Ovary (tissue), 10 donors: ENCODE measurements at places on chromosomes 13 and 19.
A peak's percentile ranks its signal among the peaks of the same experiment; 100 is the strongest.

- DNase-seq = no peak
Measured at GRCh38 chr13:48686636-48687210, 33.0 kb downstream of the CYSLTR2 start.

DNA sequence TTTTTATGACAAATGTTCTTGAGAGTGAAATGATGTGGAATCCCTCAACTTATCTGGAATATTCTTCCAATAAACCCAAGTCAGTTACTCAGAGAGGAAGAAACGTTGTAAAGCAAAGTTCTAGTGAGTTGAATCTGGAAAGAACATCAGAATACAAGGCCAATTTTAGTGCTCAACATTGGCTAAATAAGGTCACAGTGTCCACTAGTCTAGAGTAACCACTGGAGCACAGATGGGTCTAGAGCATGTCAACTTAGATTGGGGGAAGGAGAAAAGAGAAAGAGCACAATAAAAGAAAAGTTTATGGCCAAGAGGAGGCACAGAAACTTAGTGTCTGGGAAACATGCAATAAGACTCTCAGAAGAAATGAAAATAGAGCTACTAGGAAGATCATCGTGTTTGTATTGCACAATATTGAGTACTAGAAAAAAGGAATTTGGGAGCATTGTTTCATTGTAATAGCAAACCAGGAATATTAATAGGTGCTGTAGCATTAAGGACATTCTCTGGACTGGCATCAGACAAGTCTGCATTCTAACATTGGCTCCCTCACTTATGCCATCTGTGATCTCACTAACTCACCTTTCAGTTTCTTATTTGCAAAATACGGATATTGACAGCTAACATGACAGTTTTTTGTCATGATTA lies 1318.5 kb downstream of the PCDH9 start:
- no peak for DNase-seq

GRCh38 chr13:97879646-97880310 lies 73.7 kb upstream of the IPO5 start:
- DNase-seq = no peak

DNA sequence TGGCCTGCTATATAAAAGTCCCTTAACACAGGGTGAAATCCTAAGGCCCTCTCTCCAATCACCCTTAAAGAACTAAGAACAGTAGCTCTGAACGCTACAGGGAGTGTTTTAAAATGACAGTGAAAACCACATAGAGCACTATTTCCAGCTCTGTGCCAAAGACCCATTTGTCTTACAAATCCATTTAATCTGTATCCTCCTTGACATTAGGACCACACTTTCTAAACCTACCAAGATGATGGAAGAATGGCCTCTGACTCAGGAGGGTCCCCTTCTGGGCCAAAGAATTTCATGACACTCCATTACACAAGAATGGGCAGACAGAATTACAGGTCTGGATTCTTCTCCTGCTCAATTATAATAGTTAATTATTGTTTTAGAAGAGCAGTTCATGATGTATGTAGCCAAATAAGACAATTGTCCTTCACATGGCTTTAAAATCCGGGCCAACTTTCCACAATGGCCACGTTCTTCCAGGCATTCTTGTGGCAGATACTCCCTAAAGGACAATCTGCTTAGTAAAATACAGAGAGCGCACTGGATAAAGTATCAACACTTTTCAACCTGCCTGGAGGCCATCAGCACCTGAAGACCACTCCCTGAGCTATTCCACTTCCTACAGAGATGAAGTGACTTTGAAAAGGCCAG lies 61.0 kb downstream of the STK24 start:
- no peak for DNase-seq

DNA sequence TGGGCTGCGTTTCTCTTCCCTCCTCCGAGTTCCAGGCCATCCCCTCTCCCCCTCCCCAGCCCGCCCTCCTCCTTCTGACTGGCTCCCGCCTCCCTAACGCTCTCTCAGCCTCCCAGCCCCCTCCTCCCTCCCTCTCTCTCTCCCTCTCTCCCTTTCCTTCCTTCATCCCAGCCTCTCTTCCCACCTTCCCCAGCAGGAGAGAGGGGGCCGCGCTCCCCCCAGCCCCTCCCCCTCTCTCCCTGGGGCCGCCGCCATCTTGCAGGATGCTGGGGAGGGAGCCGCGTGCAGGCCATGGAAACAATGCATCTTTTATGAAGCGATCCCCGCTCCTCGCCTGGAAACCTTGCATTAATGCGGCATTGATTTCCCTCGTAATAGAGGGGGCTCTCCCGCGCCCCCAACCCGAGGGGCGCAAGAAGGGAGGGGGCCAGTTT lies 42.6 kb upstream of the ADGRL1 start:
- DNase-seq = peak; percentile 62

- no peak for DNase-seq
Measured at GRCh38 chr13:23574421-23575145, 4.4 kb downstream of the TNFRSF19 start.

GRCh38 chr13:113584870-113585671 lies 518 bp downstream of the TFDP1 start:
- no peak for DNase-seq

DNA sequence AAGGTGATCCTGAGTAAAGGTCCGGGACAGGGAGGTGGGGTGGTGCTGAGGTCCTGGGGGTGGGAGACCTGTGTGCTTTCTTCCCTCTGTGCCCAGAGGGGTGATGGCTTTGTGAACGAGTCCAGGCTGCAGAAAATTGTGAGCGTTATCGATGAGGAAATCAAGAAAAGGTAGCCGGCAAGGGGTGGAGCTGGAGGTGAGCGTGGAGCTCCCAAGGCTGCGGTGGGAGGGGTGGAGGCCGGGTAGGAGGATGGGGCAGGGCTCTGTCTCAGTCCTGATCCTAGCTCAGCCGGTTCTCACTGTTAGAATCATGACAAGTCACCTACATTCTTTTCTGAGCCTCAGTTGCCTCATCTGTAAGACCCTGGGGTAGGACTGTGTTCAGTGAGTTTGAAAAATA lies 4.0 kb downstream of the SELENOV start:
- DNase-seq = no peak

DNA sequence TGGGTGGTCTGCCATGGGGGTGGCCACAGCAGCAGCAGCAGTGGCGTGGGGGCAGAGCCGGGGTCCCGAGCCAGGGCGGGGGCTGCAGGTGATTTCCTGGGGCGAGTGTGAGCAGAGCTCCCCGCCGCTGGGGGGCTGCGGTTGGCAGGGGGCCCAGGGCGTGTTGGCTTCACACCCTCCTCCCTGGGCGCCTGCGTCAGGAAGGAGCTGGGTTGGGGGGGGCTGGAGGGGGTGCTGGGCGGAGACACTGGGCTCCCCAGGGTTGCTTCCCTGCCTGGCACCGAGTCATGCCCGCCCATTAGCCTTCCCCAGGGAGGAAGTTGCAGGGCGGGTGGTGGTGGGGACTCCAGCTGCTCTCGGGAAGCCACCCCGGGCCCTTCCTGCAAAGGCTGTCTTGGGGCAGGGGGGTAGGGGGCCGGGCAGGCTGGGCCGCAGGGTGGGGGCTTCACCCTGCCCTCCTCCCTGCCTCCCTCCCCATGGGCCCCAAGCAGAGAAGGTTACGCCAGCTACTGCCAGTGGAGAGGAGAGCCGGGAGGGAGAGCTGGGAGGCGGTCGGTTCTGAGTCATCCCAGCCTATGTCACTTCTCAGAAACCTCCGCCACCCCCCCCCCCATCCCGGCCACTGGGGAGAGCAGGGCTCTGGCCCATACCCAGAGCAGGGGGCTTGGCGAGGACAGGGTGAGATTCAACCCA lies 4.6 kb downstream of the MIDN start:
- DNase-seq = peak; percentile 93

- DNase-seq = no peak
Measured at GRCh38 chr19:36058481-36059179, 3.9 kb downstream of the WDR62 start.

DNA sequence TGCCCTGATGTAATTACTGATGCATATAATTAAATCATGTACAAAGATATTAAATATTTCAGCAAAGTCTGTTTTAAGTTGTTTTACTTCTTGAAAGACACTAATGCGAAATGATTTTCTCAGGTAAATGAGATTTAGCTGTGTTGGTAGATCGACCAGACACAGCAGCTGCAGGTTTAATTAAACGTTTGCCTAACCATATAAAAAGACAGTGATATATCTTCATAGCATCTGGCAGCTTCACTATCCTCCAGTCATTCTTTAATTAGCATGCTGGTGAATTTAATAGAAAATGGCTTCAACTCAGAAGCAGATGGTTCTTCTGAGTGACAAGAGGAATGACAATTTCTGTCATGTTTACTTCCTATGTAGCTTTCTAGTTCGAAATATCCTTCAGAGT lies 69.3 kb downstream of the NHLRC3 start:
- no peak for DNase-seq

GRCh38 chr19:54696117-54696548 lies 28.1 kb upstream of the KIR3DL3 start:
- DNase-seq = no peak

GRCh38 chr13:32838945-32839344 lies 177.3 kb upstream of the KL start:
- DNase-seq = no peak

DNA sequence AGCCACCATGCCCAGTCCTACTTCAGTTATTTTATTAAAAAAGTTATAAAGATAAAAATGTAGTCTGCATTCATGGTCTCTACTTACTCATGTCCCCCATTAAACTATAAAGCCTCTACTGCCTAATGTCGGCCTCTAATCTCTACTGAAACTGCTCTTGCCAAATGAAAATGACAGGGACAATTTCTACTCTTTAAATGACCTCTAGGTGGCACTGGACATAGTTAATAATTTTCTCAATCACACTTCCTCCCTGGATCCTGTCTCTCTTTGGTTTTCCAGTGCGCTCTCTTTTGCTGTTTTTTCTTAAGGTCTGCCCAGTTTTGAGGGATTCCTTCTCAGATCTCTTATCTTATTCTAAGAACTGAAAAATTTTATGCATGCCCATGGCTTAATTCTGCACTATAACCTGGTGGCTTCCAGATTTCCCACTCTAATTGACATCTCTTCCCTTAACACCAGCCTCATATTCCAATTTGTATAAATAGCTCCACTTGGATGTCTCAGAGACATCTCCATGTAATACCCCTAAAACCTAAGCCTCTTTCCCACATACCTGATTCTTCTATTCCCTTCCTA lies 54.3 kb downstream of the MTMR6 start:
- no peak for DNase-seq

DNA sequence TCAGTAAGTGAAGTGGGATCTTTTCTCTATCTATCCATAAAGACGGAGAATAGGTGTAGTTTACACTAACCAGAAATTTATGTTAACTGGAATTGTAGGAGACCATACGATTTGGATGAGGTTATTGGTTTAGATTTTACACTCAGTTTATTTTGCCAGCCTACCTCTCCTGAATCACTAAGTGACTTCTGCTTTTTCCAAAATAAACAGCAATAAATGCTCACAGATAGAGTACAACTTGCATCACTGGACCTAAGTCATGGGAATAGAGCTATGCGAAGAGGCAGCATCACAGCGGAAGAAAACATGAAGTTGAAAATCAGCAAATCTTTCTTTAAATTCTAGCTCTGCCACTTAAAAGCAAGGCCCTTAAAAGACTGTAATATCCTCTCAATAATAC lies 781.0 kb downstream of the LIG4 start:
- no peak for DNase-seq

- no peak for DNase-seq
Measured at GRCh38 chr13:63167699-63168337, 1752.2 kb upstream of the PCDH20 start.

DNA sequence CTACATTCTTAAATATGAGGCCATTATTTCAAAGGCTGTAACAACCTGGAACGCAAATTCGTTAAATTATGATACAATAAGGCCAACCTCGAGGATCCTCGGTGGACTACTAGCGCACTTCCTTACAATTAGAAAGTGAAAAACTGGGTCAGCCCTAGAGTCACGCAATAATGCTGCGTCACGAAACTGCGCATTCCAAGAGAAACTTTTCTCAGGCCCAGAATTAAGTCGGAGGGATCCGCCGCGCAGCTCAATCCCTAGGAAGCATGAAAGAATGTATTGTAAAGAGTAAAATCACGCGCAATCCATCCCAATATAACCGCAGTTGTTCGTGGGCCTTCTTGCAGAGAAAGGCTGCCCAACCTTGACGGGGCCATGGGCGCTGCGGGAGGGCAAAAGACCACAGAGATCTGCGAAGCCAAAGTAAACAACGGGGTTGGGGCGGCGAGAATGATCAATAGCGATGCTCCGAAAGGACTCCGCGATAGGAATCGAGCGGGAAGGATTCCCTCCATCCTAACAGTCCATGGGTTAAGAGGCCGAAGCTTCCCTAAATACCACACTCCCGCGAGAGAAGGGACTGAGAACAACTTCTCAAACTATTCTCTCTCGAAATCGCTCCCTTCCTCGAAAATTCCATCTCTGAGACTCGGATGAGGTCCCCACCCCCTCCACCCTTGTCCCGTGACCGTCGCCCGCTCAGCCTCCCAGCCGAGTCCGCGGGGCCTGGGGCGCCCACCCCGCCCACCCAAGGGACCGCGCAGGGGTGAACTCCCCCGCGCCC lies 564 bp downstream of the SPART start:
- DNase-seq = peak; percentile 76

DNA sequence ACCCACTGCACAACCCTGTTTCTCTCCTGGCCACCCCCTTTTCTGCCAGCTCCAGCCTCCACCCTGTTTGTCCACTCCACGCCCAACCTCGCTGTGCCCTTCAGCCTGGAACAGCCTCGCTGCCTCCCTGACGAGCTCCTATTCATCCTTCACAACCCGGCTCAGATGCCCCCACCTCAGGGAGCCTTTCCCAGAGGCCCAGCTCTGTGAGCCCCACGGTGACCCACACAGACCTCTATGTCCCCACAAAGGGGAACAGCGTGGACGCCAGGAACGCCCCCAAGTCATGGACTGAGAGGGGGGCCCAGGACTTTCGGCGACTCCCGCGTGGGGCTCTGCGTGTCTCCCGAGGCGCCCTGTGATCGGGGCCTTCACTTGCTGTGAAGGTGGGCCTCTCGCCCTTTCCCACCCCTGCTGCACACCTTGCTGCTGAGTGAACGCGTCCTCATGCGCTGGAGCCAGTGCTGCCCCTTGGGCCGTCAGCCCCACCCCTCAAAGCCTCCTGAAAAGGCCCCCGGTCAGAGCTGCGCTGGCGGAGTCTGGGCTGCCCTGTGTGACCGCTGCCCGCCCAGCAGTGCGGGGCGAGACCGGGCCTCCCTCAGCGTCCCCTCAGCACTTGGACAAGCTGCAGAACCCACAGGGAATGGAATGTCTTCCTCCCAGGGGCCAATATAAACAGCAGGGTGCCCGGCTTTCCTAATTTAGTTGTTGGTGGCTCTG lies 40.0 kb downstream of the ADPRHL1 start:
- no peak for DNase-seq

DNA sequence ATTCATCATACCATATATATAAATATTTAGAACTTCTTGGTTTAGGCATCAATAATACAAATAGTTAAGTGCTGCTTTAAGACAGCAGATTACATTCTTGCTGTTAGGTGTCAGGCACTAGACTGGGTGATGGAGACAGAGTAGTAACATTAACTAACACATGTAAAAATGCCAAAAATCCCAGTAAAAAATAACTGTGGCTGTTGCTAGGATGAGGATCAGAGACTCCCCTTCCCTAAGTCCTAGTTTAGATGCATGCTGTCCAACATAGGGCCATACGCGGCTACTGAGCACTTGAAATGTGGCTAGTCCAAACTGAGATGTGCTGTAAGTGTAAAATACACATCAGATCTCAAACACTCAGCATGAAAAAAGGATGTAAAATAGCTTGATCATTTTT lies 94.7 kb downstream of the CDADC1 start:
- DNase-seq = no peak

- DNase-seq = no peak
Measured at GRCh38 chr19:3660493-3661219, 34.1 kb upstream of the CACTIN start.

- DNase-seq = no peak
Measured at GRCh38 chr19:19315444-19315843, 4.9 kb downstream of the SUGP1 start.

GRCh38 chr13:95301183-95301967 lies at the start of gene ABCC4:
ABCC4 (minus strand) TSS chr13:95301451; CDS start chr13:95301314, 137 bp downstream.
- DNase-seq = peak; percentile 58
